Activated T-cell treated with anti-CD3 and anti-CD28 coated beads for 48 hours (primary cell): ENCODE measurements at places on chromosomes 4 and X.

- DNase-seq, result peak; percentile 40
Measured at GRCh38 chr4:53914313-53915016, 149.9 kb downstream of the CHIC2 start.

- DNase-seq, result peak; percentile 62
Measured at GRCh38 chrX:154486396-154487207, at the start of gene UBL4A. UBL4A (minus strand) TSS chrX:154486615; CDS start chrX:154486584, 31 bp downstream.

DNA sequence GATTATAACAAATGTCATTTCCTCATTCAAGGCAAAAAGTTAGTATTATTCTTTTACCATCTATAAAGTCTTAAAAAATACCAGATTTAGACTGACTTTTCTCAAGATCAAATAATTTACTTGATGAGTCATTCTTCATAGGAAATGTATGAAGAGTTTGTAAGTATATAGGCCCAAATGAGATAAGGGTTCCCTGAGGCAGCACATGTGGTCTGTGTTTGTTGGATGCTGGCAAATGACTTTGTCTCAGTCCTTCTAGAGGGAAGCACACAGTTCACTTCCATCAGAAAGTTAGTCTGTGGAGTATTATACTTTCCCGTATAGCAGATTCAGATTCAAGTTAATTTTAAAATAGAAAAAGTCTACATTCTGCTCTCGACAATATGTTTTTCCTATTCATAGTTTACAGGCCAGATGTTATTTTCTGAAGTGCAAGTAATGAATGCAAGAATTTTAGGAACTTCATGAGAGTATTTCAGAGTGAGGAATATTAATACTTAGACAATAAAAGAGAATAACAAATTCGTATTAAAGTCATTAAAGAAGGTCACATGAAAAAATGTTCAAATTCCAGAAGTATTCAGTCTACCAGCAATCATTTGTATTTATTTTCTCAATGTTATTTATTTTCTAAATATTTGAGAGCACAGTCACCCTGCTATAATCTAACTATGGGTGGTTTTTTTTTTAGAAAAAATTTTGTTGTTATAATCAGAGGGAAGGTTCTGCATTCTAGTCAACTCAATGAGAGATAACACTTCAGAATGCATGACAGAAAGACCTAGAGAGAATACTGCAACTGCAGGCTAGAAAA lies 601.8 kb upstream of the ZFP42 start:
- DNase-seq, result no peak

DNA sequence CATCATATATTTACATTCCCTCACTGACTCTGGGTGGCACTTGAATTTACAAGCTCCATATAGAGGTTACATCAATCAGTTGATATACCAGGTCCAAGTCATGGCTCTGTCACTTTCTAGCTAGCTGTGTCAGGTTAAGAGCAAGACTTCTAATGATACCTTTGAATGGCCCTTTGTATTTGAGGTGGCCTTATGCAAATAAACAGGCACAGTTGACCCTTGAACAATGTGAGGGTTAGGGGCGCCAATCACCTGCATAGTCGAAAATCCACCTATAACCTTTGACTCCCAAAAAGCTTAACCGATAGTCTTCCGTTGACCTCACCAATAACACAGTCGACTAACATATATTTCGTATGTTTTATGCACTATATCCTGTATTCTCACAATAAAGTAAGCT lies 1.3 kb upstream of the PTTG2 start:
- no peak for DNase-seq

DNA sequence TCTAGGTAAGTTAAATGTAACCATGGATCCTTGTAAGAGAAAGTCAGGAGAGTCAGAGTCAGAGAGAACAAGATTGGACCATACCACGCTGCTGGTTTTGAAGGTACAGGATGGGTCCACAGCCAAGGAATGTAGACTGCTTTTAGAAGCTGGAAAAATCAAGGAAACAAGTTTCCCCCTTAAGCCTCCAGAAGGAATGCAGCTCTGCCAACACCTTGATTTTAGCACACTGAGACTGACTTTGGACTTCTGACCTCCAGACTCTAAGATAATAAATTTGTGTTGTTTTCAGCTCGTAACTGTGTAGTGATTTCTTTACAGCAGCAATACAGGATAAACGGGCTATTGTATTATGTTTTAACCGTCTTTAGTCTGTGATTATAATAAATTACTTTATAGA lies 108.0 kb upstream of the USP38 start:
- no peak for DNase-seq

GRCh38 chr4:145829629-145830395 lies 108.8 kb downstream of the ZNF827 start:
- peak; percentile 40 for DNase-seq

- no peak for DNase-seq
Measured at GRCh38 chrX:109920325-109920724, 82.6 kb upstream of the TMEM164 start.

- DNase-seq, result no peak
Measured at GRCh38 chr4:18869166-18869565, 847.6 kb upstream of the LCORL start.

DNA sequence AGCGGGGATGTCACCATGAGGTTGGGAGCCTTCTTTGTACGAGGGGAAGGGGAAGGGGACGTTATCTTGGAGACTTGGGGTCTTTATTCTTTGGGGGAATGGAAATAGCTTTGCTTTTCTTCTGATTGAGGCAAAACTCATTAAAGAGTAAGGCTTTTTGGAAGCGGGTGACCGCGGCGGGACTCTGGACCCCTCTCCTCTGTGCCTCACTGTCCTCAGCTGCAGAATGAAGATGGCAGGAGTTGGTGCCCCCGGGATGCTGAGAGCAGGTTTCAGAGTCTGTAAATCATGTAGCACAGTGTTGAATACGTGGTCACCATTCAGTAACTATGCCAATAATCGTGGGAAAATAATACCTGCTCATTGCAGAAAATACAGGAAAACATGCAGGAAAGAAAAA lies 32.1 kb downstream of the HTT-AS start:
- no peak for DNase-seq

- DNase-seq, result no peak
Measured at GRCh38 chr4:15720851-15721250, 18.0 kb downstream of the BST1 start.

- no peak for DNase-seq
Measured at GRCh38 chr4:53656421-53656981, 65.2 kb upstream of the LNX1 start.

- DNase-seq, result no peak
Measured at GRCh38 chr4:7873881-7874280, 65.8 kb downstream of the AFAP1 start.

DNA sequence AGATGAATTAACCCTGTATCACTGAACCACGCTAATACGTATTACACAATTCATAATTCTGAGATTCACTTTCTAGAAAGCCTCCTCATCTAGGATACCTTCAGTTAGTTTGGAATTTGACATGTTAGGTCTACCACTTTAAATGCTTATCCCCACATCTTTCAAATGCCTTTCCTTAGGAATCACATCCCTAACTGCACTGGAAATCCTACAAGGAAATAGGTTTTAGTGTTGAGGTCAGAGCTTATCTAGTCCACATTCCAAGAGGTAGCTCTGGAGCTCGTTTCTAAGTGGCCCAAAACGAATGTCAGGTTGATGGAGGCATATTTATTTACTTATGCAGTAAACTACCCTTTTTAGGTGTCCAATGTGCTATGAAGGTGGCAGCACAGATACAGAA lies 18.0 kb downstream of the PDHA1 start:
- no peak for DNase-seq

DNA sequence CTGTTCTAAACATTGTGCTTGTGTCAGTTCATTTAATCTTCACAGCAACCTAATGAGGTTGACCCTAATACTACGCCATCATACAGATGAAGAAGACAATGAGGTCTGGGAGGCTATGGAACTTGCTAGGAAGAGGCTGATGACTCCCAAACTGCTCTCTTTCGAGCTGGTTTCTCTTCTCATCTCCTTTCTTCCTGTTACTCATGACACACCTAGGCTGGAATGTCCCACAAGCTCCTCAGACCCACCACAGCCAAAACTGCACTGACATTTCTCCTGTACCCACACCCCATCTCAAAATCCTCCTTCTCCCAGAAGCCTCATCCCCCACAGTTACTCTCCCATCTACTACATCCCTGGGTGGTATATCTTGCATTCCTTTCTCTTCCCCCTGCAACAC lies 27.4 kb upstream of the PJA1 start:
- DNase-seq, result no peak

- DNase-seq, result no peak
Measured at GRCh38 chrX:74578137-74578536, 36.3 kb downstream of the RLIM start.

DNA sequence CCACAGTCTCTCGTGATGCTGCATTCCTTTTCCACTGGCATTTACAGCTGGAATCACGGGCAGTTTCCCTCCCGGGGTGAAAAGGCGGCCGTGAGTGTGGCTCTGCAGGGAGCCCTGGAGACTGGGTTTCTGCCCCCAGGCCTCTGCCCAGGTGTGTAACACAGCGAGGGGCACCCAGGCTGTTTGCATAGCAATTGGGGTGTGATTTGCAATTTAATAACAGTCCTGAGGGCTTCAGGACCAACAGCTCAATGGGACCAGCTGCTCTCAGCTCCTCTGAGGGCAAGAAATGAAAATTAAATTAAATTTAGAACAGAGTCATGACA lies 99.0 kb upstream of the SHOX start:
- DNase-seq, result no peak

- no peak for DNase-seq
Measured at GRCh38 chr4:115515772-115516171, 402.4 kb upstream of the NDST4 start.

- no peak for DNase-seq
Measured at GRCh38 chr4:129429581-129430320, 333.8 kb downstream of the C4orf33 start.

- no peak for DNase-seq
Measured at GRCh38 chrX:124594017-124594651, 247.8 kb downstream of the SH2D1A start.

DNA sequence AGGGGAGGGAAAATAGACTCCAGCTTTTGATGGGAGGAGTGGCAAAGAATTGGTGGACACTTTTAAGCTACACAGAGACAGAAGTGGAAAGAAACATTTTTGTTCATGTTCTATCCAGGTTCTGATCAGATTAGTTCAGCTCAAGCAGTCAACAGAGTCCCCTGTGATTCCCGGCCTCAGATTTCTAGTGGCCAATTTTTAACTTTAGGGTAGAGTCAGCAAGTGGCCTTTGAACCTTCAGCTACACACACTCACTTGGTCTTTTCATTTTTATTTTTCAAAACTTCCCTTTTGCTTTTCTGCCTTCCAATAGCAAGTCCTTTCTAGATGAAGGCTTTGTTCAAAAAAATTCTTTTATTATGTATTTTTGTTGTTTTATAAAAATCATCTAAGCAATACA lies 169.2 kb upstream of the RPS6KA3 start:
- DNase-seq, result no peak

DNA sequence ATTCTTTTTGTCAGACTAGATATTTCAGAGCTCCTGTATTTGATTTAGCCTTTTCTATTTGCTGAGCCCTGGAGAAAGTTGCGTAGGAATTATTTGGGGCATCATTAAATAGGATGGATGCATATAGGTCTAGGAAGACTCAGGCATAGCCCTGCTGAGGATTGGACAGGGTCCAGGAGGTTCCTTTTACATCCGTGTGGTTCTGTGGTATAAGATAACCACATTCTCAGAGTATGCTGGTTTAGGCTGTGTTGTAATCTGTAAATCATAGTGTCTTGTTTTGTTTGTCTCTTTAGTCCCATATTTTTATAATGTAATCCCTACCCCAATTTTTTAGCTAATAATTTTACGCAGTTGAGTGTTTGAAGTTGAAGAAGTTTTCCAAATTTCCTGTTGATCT lies 513.7 kb downstream of the RPA4 start:
- no peak for DNase-seq

DNA sequence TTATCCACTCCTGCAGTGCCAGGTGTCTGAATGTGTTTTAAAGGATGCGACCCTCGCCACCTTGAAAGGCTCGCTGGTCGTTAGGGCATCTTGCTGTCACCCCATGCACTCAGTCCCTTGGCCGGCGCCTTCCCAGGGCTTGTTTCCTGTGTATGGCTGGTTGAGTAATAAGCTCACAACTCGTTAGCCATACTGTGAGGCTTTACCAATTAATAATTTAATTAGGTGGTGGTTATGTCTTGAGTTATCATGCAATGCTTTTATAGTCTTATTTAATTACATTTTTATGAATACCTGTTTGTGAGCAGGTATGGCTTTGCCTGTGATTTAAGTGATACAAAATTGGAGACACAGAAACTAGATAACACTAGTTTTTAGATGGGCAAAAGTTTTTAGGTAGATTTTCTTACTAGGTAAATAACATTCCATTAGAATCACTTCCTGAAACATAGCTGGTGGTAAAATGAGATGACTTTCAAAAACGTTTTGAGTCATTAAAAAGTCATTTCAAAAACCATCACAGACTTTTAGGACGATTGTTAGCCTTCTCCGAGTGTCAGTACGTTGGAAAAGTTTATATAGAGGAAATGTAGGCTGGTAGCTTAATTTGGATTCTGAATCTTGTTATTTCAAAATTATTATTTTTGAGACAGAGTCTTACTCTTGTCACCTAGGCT lies 18.2 kb downstream of the PTTG2 start:
- peak; percentile 28 for DNase-seq

GRCh38 chr4:76836860-76837562 lies 60.9 kb downstream of the SOWAHB start:
- no peak for DNase-seq

GRCh38 chrX:102832661-102833060 lies 104.4 kb upstream of the RAB40AL start:
- no peak for DNase-seq

DNA sequence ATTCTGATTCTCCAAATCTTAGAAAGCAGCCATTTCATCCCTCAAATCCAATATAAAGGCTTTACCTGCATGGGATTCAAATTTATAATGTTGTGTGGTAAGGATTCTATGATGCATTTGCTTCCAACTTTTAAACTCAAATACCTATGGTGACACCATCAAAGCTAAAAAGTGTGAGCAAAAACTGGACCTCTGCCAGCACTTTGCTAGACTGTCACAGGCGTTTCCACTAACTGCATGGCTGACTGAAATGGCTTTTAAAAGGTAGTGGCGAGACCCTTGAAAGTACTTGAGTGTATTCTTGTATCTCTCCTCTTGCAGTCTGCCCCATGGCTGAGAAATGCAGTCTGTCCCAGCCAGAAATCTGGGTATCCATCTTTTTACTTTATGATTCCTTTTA lies 169.4 kb downstream of the AMELX start:
- no peak for DNase-seq

GRCh38 chr4:126969360-126970235 lies 663.2 kb upstream of the INTU start:
- DNase-seq, result no peak

DNA sequence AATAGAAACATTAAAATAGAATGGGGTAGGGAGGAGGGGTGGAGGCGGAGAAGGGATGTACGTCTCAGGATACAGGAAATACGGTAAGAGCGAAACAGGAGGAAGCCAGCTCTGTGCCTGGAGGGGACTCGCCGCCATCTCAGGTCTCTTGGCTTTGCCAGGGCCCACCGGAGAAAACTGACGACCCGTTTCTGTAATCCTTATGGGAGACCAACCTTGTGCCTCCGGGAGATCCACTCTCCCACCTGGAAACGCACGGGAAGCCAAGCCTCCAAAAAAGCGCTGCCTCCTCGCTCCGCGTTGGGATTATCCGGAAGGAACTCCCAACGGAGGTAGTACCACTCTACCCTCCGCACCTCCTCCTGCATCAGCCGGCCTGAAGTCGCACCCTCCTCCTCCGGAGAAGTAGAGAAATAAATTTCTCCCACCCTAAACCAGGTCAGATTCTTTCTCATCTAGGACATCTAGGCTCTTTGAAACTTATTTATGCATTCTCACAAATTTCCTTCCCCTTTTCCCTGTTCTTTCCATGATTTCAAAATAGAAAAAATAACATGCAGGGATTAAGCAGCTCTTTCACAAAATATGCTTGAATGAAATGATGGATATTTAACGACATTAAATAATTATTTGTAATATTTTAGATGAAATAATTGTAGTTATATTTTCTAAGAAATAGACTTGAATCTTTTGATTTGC lies at the start of gene NBDY:
Gene NBDY (plus strand): TSS at position 92 of the 699 bp plus-strand sequence. CDS start 111 bp downstream, at position 203.
- DNase-seq, result peak; percentile 3
